ENCODE measurements at places on chromosomes 16 and 17. TPM values are rescaled to one million over a fixed set of nuclear protein-coding genes. Genes with fewer than 3 reads are reported as not detected.

Gene PTX4
- not detected for total RNA-seq

Gene KRTAP4-6
- total RNA-seq: not detected

Gene PYY
- not detected for total RNA-seq

DNA sequence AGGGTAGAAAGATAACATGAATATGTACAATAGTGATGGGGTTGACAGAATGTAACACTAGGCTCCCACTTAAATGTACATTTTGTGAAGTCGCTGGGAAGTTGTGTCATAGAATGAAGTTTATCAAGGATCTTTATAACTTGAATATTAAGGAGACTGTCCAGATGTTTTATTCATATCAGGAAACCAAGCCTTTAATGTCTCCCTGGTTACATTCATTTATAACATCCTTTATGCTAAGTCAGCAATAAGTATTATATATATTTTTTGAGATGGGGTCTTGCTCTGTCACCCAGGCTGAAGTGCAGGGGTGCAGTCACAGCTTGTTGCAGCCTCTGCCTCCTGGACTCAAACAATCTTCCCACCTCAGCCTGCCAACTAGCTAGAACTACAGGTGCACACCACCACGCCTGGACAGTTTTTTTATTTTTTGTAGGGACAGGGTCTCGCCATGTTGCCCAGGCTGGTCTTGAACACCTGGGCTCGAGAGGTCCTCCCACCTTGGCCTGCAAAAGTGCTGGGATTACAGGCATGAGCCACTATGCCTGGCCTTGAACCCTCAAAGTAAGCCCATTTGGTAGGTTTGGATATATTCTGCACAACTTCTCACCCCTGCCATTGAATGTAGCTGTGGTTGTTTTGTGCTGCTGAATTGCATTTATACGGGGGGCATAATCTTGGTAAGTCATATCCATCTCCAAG lies 14.1 kb downstream of the CLTC start:
- H3K36me3 ChIP-seq: no peaks in the 10 kb centered on the region
- H3K27ac ChIP-seq: no peak overlapping the region
- H3K4me3 ChIP-seq: no peak overlapping the region

Gene SNAI3
- total RNA-seq: 0.22 TPM

DNA sequence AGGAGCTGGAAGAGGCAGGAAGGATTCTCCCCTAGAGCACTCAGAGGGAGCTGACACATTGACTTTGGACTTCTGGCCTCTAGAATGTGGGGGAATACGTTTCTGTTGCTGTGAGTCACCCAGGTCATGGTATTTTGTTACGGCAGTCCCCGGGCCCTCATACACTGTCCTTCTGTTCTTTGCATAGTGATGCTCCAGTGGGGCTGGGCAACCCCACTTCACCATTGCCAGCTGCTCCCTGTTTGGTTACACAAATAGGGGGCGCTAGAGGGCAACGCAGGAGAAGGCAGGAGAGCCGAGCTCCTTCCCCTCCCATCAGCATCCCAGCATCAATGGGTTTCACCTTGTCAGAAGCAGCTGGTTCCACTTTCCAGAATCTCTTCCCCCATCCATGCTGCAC lies 257.7 kb upstream of the FOXF1 start:
- H3K4me3 ChIP-seq: no peak overlapping the region
- H3K4me1 ChIP-seq: no peaks in the 10 kb centered on the region
- H3K36me3 ChIP-seq: no peaks in the 10 kb centered on the region
- H3K27me3 ChIP-seq: peaks cover 5% of the 10 kb centered on the region

- no peaks in the 10 kb centered on the region for H3K4me1 ChIP-seq
- no peak overlapping the region for H3K4me3 ChIP-seq
- DNase-seq: peak; percentile 44
- H3K27me3 ChIP-seq: no peaks in the 10 kb centered on the region
- H3K36me3 ChIP-seq: peaks cover 12% of the 10 kb centered on the region
Observed at GRCh38 chr16:46607529-46607928, 13.7 kb downstream of the SHCBP1 start.

Gene TBX4
- total RNA-seq: not detected

- peaks cover 6% of the 10 kb centered on the region for H3K27me3 ChIP-seq
- DNase-seq: peak; percentile 75
- peak overlapping the region; percentile 4 for H3K27ac ChIP-seq
Observed at GRCh38 chr17:40727447-40728231, 24.1 kb upstream of the KRT24 start.
